Colonic mucosa (tissue), 4 donors: ENCODE measurements at places on chromosomes 7 and 10. TPM values are rescaled to one million over a fixed set of nuclear protein-coding genes. Genes with fewer than 3 reads are reported as not detected.

GRCh38 chr7:4734587-4735345 lies 40.7 kb upstream of the AP5Z1 start:
- no peaks in the 10 kb centered on the region for H3K36me3 ChIP-seq
- no peaks in the 10 kb centered on the region for H3K4me1 ChIP-seq
- no peak overlapping the region for H3K27ac ChIP-seq
- no peaks in the 10 kb centered on the region for H3K27me3 ChIP-seq
- no peak for DNase-seq

DNA sequence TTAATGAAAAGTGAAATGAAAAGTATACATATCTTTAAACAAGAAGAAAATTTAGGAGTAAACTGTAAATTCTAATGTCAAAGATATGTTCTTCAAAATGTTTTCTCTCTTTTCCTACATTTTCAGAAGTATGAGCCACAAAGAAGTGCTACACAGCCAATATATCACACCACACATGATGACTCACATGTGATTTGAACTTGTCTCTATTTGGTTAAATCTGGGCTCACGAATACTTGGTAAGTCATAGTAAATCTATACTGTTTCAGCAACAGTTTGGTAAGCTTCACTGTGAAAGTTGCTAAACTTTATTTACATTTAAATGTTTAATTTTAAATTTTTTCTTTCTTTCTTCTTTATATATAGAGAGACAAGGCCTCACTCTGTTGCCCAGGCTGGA lies 380.6 kb upstream of the IGFBP3 start:
- no peak overlapping the region for H3K4me3 ChIP-seq
- no peak overlapping the region for H3K27ac ChIP-seq
- DNase-seq, result no peak
- H3K4me1 ChIP-seq, result no peaks in the 10 kb centered on the region

- no peaks in the 10 kb centered on the region for H3K36me3 ChIP-seq
- no peak overlapping the region for H3K4me3 ChIP-seq
- no peak overlapping the region for H3K27ac ChIP-seq
- H3K27me3 ChIP-seq, result no peaks in the 10 kb centered on the region
- no peaks in the 10 kb centered on the region for H3K4me1 ChIP-seq
Observed at GRCh38 chr10:26810435-26811026, 50.2 kb downstream of the ABI1 start.

- peak overlapping the region; percentile 21 for H3K4me3 ChIP-seq
- no peaks in the 10 kb centered on the region for H3K36me3 ChIP-seq
- no peaks in the 10 kb centered on the region for H3K4me1 ChIP-seq
- H3K27me3 ChIP-seq, result no peaks in the 10 kb centered on the region
- peak overlapping the region; percentile 74 for H3K27ac ChIP-seq
- no peak for DNase-seq
Observed at GRCh38 chr10:31760674-31761081, 168.0 kb downstream of the ARHGAP12 start.

DNA sequence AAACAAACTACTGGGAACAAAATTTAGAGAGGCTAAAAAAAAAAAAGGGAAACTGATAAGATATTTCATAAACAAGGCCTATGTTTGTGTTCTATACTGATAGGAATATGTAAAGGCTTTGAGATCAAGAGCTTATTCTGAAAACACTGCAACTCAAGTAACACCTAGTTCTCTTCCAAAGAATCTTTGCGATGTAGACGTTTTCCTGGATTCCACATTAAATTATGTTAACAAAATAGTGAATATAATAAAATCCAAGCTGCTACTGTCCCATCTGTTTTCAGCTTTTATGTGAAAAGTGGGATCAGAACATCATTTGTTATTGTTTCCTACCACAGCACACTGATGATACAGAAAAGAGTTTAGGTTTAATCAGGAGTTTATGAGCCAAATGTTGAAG lies 53.0 kb upstream of the RNF148 start:
- no peak overlapping the region for H3K27ac ChIP-seq
- H3K36me3 ChIP-seq, result no peaks in the 10 kb centered on the region

Gene WIPF3
- total RNA-seq, result 2.3 TPM

DNA sequence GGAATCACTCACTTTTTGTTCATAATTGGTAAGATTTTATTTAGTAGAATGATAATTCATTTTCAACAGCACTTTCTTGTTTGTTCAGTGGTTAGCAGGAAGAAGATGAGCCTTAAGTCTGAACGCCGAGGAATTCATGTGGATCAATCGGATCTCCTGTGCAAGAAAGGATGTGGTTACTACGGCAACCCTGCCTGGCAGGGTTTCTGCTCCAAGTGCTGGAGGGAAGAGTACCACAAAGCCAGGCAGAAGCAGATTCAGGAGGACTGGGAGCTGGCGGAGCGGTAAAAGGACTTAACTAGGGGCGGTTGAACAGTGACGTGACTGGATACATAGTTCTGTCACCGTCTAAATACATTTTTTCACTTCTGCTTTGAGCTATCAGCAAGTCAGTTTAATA lies 31.3 kb downstream of the RABGEF1 start:
- DNase-seq, result no peak
- no peaks in the 10 kb centered on the region for H3K4me1 ChIP-seq

DNA sequence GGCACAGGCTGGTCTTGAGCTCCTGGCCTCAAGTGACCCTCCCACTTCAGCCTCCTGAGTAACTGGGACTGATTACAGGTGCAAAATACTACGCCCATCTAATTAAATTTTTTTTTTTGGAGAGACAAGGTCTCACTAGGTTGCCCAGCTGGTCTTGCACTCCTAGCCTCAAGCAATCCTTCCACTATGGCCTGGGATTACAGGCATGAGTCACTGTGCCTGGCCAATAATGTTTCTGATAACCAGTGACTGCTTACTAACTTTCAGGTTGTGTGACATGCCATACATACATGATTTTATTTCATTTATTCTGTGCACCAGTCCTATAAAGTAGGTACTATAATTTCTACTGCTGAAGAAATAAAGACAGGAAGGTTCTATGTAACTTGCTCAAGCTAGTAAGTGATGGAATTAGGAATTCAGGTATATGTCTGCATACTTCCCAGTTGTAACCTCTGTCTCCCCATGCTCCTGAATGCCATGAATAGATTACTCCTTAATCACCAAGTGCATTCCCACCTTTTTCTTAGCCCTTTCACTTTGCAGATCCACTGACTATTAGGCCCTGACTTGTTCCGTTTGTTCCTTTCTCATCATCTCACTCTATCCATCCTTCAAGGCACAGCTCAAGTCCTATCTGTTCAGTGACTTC lies 28.1 kb downstream of the MCU start:
- no peak for DNase-seq
- peaks cover 3% of the 10 kb centered on the region for H3K4me1 ChIP-seq
- no peak overlapping the region for H3K4me3 ChIP-seq
- H3K27ac ChIP-seq, result no peak overlapping the region
- H3K36me3 ChIP-seq, result no peaks in the 10 kb centered on the region
- no peaks in the 10 kb centered on the region for H3K27me3 ChIP-seq

GRCh38 chr7:158372400-158373342 lies 215.0 kb downstream of the PTPRN2 start:
- no peak overlapping the region for H3K4me3 ChIP-seq
- no peak for DNase-seq
- no peak overlapping the region for H3K27ac ChIP-seq
- no peaks in the 10 kb centered on the region for H3K36me3 ChIP-seq
- no peaks in the 10 kb centered on the region for H3K4me1 ChIP-seq

- no peaks in the 10 kb centered on the region for H3K36me3 ChIP-seq
- no peak overlapping the region for H3K4me3 ChIP-seq
- no peak overlapping the region for H3K27ac ChIP-seq
- H3K4me1 ChIP-seq, result no peaks in the 10 kb centered on the region
Observed at GRCh38 chr7:19118636-19119371, 1.4 kb upstream of the TWIST1 start.

- no peaks in the 10 kb centered on the region for H3K36me3 ChIP-seq
- no peak overlapping the region for H3K4me3 ChIP-seq
- H3K4me1 ChIP-seq, result no peaks in the 10 kb centered on the region
- no peaks in the 10 kb centered on the region for H3K27me3 ChIP-seq
Observed at GRCh38 chr10:78656417-78657162, 412.2 kb upstream of the ZMIZ1 start.

- H3K4me1 ChIP-seq, result no peaks in the 10 kb centered on the region
- H3K4me3 ChIP-seq, result no peak overlapping the region
- H3K36me3 ChIP-seq, result no peaks in the 10 kb centered on the region
- no peaks in the 10 kb centered on the region for H3K27me3 ChIP-seq
Observed at GRCh38 chr7:45343746-45344145, 186.2 kb downstream of the RAMP3 start.

DNA sequence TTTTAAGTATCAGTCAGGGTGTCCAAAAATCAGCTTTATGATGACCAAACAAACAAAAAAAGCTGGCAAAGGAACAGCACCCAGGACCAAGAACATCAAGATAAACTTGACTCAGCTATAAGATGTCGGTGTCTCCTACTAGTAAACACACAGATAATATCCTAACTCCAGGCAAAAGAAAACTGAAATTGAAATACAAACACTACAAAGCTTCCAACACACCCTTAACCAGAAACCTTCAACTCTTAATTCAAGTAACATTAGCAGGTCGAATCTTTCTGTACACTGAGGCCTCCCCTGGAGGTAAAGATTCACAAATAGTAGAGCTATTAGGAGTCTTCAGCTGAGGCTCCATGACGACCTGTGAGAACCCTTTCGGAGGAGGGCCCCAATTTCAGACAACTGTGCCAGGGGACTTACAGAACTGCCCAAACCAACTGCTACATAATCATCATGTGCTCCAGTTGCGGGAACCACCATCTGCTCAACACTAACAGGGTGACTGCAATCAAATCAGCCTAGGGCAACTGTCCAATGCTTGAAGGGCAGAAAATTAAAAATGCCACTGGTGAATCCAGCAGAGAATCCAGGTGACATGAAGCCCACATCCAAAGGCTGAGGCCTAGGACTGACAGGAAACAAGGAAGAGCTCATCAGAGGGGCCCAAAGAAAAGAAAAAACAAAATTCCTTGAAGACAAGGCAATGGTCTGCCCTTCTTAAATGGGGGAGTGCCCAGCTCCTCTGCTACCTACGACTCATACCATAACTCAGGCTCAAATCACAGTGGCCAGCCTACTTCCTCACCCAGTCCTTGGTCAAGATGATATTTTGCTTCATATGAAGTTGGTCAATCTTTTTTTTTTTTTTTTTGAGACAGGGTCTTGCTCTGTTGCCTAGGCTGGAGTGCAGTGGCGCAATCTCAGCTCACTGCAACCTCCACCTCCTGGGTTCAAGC lies 20.0 kb downstream of the XPNPEP1 start:
- no peak for DNase-seq
- peaks cover 5% of the 10 kb centered on the region for H3K36me3 ChIP-seq
- H3K27ac ChIP-seq, result peak overlapping the region; percentile 21
- H3K27me3 ChIP-seq, result no peaks in the 10 kb centered on the region

DNA sequence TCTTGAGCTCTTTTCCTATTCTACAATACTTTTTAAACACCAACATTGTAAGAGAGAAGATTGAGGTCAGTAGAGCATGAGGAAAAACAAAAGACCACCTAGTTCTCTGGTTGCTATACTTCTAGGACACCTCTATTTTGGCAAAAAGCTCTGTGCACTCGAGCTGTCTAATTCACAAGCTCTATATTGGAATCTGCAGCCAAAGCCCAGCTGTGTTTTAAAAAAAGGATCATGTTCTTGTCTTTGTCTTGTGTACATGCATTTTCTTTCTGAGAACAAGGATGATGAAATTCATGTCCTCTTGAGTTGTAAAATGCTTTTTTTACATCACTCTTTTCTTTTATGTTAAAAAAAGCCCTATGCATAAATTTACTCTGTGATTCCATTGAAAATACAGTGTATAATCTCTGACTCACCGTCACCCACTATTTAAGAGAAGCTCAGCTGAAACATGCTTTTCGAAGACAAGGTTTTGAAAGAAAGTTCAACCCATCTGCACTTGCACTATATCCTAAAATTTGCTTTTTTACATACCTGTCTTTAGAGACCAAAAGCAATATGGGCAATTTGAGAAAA lies 215.5 kb upstream of the VSTM2A start:
- no peaks in the 10 kb centered on the region for H3K4me1 ChIP-seq
- H3K4me3 ChIP-seq, result no peak overlapping the region
- H3K36me3 ChIP-seq, result no peaks in the 10 kb centered on the region

DNA sequence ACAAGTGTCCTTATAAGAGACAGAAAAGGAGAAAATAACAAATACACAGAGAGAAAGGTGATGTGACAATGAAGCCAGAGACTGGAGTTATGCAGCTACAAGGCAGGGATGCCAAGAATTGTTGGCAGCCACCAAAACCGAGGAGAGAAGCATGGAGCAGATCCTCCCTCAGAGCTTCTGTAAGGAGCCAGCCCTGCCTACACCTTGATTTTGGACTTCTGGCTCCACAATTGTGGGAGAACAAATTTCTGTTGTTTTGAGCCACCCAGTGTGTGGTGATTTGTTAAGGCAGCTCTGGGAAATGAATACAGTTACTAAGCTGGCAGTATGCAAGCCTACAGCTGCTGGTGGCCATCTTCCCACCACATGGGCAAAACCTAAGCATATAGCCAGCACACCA lies 163.6 kb downstream of the GRM8 start:
- no peaks in the 10 kb centered on the region for H3K27me3 ChIP-seq
- H3K27ac ChIP-seq, result no peak overlapping the region
- H3K36me3 ChIP-seq, result no peaks in the 10 kb centered on the region
- H3K4me3 ChIP-seq, result no peak overlapping the region
- no peak for DNase-seq
- no peaks in the 10 kb centered on the region for H3K4me1 ChIP-seq

GRCh38 chr10:113059371-113059780 lies 109.3 kb downstream of the TCF7L2 start:
- no peaks in the 10 kb centered on the region for H3K27me3 ChIP-seq
- DNase-seq, result peak; percentile 49
- no peaks in the 10 kb centered on the region for H3K36me3 ChIP-seq
- no peak overlapping the region for H3K4me3 ChIP-seq

- H3K27me3 ChIP-seq, result no peaks in the 10 kb centered on the region
- no peaks in the 10 kb centered on the region for H3K4me1 ChIP-seq
- DNase-seq, result no peak
- H3K36me3 ChIP-seq, result peaks cover 9% of the 10 kb centered on the region
Observed at GRCh38 chr10:101580486-101581399, 7.3 kb downstream of the POLL start.

GRCh38 chr7:51950813-51951212 lies 634.2 kb upstream of the COBL start:
- H3K27me3 ChIP-seq, result no peaks in the 10 kb centered on the region
- no peaks in the 10 kb centered on the region for H3K4me1 ChIP-seq
- DNase-seq, result no peak
- no peaks in the 10 kb centered on the region for H3K36me3 ChIP-seq
- H3K27ac ChIP-seq, result no peak overlapping the region
- H3K4me3 ChIP-seq, result no peak overlapping the region

GRCh38 chr10:133439517-133440461 lies 14.0 kb upstream of the SCART1 start:
- no peak overlapping the region for H3K4me3 ChIP-seq
- DNase-seq, result peak; percentile 14
- H3K27ac ChIP-seq, result no peak overlapping the region
- no peaks in the 10 kb centered on the region for H3K27me3 ChIP-seq
- H3K4me1 ChIP-seq, result no peaks in the 10 kb centered on the region

Gene ZNF282
- total RNA-seq, result 31.5 TPM

GRCh38 chr10:36114913-36115312 lies 472.8 kb upstream of the FZD8 start:
- no peak overlapping the region for H3K4me3 ChIP-seq
- DNase-seq, result no peak
- no peaks in the 10 kb centered on the region for H3K27me3 ChIP-seq
- no peaks in the 10 kb centered on the region for H3K36me3 ChIP-seq

Gene GPR146
- 2.9 TPM for total RNA-seq

- no peaks in the 10 kb centered on the region for H3K4me1 ChIP-seq
- no peak overlapping the region for H3K4me3 ChIP-seq
- no peak overlapping the region for H3K27ac ChIP-seq
- H3K27me3 ChIP-seq, result no peaks in the 10 kb centered on the region
- no peaks in the 10 kb centered on the region for H3K36me3 ChIP-seq
Observed at GRCh38 chr10:84190621-84191020, 3.7 kb upstream of the CDHR1 start.

GRCh38 chr10:125871338-125871737 lies 9.8 kb downstream of the DHX32 start:
- peaks cover 1% of the 10 kb centered on the region for H3K36me3 ChIP-seq
- no peaks in the 10 kb centered on the region for H3K4me1 ChIP-seq
- H3K27ac ChIP-seq, result no peak overlapping the region
- H3K27me3 ChIP-seq, result no peaks in the 10 kb centered on the region
